ENCODE measurements at places on chromosomes 1 and 21. TPM values are rescaled to one million over a fixed set of nuclear protein-coding genes. Genes with fewer than 3 reads are reported as not detected.

The COA6 gene
- 10.1 TPM for total RNA-seq

The B3GALT2 gene
- total RNA-seq = 71.5 TPM

The GNAT2 gene
- not detected for total RNA-seq

The MYBPH gene
- total RNA-seq = not detected

The CRABP2 gene
- total RNA-seq = 7.1 TPM

The HES4 gene
- total RNA-seq = 20.7 TPM

The SLC30A10 gene
- 18.2 TPM for total RNA-seq

The TLR5 gene
- 0.49 TPM for total RNA-seq

The CD48 gene
- total RNA-seq = not detected

The TRIM45 gene
- 3.9 TPM for total RNA-seq

The OR2L3 gene
- 0.25 TPM for total RNA-seq

The LCE1B gene
- total RNA-seq = not detected

The PLEKHG5 gene
- total RNA-seq = 20.7 TPM

The C1orf198 gene
- 17.9 TPM for total RNA-seq

The CDC73 gene
- 31.7 TPM for total RNA-seq

The UAP1 gene
- total RNA-seq = 30.0 TPM

The KIF17 gene
- total RNA-seq = 5.2 TPM

The PTPN22 gene
- total RNA-seq = 0.25 TPM

The CDC20 gene
- 2.7 TPM for total RNA-seq

The ZNF593OS gene
- not detected for total RNA-seq

The EPHB2 gene
- 31.0 TPM for total RNA-seq

The FOXO6 gene
- total RNA-seq = 13.0 TPM

The FGR gene
- total RNA-seq = 1.7 TPM

The F11R gene
- 6.6 TPM for total RNA-seq

The OLIG2 gene
- total RNA-seq = 15.2 TPM

The SLC44A5 gene
- 141 TPM for total RNA-seq

The SPRR2E gene
- not detected for total RNA-seq

The LCE7A gene
- not detected for total RNA-seq

The CAMK1G gene
- total RNA-seq = 3.4 TPM

The ATAD3B gene
- 10.8 TPM for total RNA-seq

The LPAR3 gene
- total RNA-seq = 0.74 TPM

The KANK4 gene
- total RNA-seq = 0.74 TPM

The SH2D1B gene
- not detected for total RNA-seq

The EDN2 gene
- total RNA-seq = not detected

The RGS18 gene
- total RNA-seq = 0.25 TPM

The NBPF6 gene
- not detected for total RNA-seq

The TSSK3 gene
- total RNA-seq = not detected

The CD2 gene
- total RNA-seq = not detected

The CD1D gene
- total RNA-seq = 0.74 TPM

The WNT4 gene
- total RNA-seq = 3.4 TPM

The ANGPTL1 gene
- 4.7 TPM for total RNA-seq

The GBP2 gene
- 0.25 TPM for total RNA-seq

The CFAP45 gene
- 0.74 TPM for total RNA-seq

The CLDN17 gene
- total RNA-seq = not detected

The SLC9C2 gene
- 1.2 TPM for total RNA-seq
